HEK293T (cell line): ENCODE measurements at places on chromosomes 7 and 10.

- no peak for DNase-seq
These were observed 43.8 kb upstream of the FAM20C start for GRCh38 chr7:148543-148931.

- DNase-seq = no peak
These were observed 34.5 kb downstream of the LYZL1 start for GRCh38 chr10:29323367-29323766.

DNA sequence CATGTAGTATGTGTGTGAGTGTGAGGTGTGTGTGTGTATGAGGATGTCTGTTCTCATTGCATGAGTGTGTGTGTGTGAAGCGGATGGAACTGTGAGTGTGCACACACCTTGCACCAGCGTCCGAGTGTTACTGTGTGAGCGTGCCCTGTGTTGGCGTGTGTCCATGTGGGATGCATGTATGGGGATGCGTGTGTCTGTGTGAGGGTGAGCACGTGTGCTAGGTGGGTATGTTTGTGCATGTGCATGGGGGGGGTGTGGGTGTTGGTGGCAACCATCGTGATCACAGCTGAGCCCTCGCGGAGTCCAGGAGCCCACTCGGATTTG lies 6.4 kb downstream of the KNDC1 start:
- DNase-seq = no peak

- DNase-seq = peak; percentile 86
These were observed 10.7 kb upstream of the SLIT1 start for GRCh38 chr10:97196223-97197029.

- DNase-seq = peak; percentile 26
These were observed 155.6 kb upstream of the GHITM start for GRCh38 chr10:83983578-83984255.

DNA sequence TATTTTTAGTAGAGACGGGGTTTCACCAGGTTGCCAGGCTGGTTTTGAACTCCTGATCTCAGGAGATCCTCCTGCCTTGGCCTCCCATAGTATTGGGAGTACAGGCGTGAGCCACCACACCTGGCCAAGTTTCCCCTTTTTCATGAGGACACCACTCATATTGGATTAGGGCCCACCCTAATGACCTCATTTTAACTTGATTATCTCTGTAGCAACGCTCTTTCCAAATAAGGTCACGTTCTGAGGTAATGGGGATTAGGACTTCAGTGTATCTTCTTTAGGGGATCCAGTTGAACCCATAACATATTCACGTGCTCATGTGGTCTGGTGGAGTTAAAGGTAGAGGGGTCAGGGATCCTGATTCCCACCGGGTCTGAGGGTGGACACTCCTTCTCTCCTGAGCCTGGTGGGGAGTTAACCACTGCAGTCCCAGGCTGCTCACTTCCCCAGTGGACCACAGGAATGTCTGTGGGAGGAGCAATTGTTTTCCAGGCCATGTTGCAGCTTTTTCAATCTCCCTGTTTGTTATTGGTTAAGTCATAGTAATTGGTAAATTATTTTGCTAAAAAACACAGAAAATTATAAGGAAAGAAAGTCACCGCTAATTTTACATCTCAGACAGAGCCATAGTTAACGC lies 130.5 kb downstream of the GRK5 start:
- no peak for DNase-seq

DNA sequence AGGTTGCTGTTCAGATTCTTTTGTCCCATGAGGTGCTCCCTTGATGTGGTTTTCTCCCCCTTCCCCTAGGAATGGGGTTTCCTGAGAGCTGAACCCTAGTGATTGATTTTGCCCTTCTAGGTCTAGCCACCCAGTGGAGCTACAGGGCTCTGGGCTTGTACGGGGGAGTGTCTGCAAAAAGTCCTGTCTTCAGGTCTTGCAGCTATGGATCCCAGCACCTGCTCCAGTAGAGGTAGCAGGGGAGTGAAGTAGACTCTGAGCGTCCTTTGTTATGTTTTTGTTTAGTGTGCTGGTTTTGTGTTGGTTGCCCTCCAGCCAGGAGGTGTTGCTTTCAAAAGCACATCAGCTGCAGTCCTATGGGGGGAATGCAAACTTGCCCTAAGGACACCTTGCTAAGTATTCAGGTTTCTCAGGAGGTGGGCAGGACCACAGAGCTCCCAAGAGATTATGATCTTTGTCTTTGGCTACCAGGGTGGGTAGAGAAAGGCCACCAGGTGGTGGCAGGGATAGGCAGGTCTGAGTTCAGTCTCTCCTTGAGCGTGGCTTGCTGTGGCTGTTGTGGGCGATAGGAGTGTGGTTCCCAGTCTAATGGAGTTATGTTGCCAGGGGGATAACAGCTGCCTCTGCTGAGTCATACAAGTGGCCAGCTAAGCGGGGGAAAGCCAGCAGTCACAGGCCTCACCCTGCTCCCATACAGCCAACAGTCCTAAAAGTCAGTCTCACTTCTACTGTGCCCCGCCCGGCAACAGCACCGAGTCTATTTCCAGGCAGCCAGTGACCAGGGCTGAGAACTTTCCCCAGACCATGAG lies 92.4 kb upstream of the JCAD start:
- no peak for DNase-seq

GRCh38 chr7:128937647-128938543 lies at the start of gene IRF5:
IRF5 (plus strand) TSS chr7:128937927; CDS start chr7:128942082, 4,155 bp downstream.
- no peak for DNase-seq

- DNase-seq = no peak
These were observed 619 bp upstream of the LMTK2 start for GRCh38 chr7:98105942-98106544.

DNA sequence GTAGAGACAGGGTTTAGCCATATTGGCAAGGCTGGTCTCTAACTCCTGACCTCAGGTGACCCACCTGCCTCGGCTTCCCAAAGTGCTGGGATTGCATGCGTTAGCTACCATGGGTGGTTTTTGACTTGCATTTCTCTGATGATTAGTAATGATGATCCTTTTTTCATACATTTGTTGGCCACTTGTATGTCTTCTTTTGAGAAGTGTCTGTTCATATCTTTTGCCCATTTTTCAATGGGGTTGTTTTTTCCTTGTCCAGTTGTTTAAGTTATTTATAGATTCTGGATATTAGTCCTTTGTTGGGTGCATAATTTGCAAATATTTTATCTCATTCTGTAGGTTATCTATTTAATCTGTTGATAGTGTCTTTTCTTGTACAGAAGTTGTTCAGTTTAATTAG lies 4.3 kb upstream of the OR13A1 start:
- DNase-seq = no peak

DNA sequence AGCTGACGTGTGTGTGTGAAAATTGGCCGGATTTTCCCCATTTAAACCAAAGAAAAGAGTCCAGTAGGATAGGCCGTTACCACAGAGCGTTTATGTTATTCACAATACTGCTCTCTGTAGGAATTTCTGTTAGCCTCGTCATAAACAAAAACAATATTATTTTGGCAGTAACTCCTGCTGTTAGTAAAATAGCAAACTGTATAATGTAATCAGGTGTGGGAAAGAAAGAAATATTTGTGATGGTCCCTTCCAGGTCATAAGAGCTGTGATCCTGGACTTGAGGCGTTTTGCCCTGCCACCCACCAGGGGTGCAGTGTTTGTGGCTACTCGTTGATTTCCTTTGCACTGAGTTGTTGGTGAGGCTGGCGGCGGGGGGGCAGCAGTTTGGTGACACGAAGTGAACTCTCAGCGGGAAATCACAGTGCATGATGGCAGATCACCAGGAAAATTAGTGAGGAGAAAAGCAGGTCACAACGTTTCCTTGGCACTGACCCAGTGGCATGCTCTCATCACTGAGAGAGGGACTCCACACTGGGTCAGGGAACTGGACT lies 2.8 kb downstream of the EEPD1 start:
- DNase-seq = no peak

DNA sequence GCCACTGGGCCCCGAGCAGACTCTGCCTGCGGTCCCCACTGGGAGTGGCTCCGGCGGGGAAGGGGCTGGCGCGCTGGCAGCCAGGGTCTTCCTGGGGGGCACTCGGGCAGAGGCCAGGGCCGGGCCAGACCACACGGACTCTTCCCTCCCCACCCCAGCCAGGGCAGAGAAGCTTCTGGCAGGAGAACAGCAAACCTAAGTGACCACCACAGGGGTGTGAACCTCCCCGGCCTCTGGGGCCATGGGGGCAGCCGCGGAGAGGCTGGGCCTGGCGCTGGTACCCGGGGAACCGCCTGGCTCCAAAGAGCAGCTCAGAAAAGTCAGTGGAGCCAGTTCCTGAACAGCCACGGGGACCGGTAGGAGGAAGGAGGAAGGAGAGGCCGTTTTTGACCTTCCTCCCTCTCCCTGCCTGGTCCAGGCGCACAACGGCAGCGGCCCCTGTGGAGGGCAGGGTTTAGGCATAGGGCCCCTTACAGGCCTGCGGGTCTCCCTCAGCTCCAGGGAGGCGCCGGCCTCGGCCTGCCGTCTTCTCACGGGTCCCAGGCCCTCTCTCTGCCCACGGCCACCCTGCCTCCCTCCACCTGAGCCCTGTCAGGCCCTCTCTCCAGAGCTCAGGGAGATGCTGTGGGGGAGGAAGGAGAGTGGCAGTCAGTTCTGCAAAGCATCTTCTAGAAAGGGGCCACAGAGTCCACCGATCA lies 51.8 kb downstream of the TMEM209 start:
- DNase-seq = no peak

DNA sequence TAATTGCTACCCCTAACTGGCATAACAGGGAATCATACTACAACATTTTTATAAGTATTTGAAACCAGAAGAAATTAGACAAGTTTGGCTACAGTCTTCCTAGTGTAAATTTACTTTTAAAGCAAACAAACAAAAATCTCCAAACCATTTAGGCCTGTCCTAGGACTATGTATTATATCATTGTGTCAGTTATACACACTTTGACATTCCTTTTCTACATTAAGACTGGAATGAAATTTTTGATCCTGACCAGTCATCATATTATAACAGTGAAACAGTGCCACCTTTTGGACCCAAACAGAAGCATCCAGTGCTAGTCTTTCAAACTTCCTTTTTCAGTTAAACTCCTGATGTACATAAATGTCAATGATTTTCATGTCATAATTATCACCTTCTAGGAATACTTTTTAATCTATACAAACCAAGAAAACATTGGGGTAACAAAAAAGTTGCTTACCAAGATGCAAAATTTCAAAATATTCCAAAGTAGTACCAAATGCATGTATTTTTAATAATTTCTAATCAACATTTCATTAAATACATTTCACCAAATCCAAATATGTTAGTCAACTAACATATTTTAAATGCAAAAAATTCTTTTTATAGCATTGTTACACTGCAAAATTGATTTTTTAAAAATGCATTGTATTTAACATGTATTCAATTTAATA lies 75.7 kb downstream of the IMMP2L start:
- DNase-seq = peak; percentile 39

- no peak for DNase-seq
These were observed 16.3 kb downstream of the ZMIZ2 start for GRCh38 chr7:44764665-44765578.

- no peak for DNase-seq
These were observed 34.8 kb upstream of the BICC1 start for GRCh38 chr10:58477902-58478301.

- no peak for DNase-seq
These were observed 1.9 kb downstream of the ERV3-1 start for GRCh38 chr7:65004575-65004974.

DNA sequence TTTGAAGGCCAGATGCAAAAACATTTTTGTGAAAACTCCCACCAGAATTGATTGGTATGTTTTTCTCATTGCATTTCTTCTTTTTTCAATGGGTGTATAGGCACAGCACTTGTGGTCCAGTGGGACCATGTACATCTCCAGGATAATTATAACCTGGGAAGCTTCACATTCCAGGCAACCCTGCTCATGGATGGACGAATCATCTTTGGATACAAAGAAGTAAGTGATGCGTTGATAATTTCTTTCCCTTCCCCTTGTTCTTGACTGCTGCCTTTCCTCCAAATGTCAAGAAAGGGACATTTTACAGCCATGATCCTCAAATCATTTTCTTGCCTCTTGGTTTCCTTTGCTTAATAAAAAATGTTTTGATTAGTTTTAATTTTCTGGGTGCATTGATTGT lies 331.5 kb downstream of the PLXDC2 start:
- no peak for DNase-seq

GRCh38 chr7:91609525-91609924 lies 271.0 kb downstream of the MTERF1 start:
- DNase-seq = no peak

- no peak for DNase-seq
These were observed 116.5 kb downstream of the CCNY start for GRCh38 chr10:35452847-35453246.

- no peak for DNase-seq
These were observed 5.8 kb downstream of the USP54 start for GRCh38 chr10:73585327-73585726.

DNA sequence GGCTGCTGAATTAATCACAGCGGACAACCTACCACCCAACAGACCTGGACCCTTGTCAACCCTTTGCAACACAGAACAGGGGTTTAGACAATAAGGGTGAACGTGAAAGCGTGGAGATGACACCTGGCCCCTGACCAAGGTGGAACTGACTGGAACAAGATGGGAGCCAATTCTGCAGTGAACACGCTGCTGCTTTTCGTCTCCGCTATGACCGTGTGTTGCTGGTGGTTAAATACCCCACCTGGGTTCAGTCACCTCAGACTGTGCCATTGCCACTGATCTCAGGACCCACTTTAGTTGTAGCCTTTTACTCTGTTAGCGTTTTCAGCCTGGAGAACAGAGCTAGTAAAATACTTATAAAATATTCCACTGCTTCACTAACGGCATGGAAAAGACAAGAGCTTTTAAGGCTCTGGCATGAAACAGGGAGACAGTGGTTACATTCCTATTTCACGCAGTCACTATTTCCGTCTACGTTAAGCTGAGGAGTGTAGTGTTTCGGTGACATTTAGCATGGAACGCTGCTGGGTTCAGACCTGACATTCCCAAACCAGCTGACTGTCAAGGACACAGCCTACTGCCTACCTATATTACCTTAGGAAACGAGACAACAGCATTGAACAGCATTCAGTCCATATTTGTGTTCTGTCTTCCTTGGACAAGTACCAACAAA lies 119.5 kb upstream of the PRSS1 start:
- DNase-seq = no peak

DNA sequence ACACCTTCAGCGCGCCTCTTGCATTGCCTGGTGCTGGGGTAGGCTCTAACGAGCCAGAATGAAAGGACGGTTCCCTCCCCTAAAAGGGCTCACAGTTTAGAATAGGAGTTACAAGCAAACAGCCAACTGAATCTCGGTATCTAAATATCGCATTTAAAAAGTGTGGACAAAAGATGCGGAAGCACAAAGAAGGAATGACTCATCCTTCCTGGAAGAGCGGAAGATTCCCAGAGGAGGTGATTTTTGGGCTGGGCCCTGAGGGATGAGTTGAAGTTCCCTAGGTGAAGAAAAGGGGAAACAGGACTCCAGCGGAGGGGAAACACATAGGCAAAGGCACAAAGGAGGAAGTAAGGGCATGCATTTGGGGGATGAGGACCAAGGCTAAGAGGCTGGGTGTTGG lies 29.9 kb downstream of the SRRM3 start:
- no peak for DNase-seq
